Fibroblast of upper back skin (primary cell): ENCODE measurements at places on chromosomes 5 and 9.

GRCh38 chr5:912280-913091 lies 19.8 kb downstream of the TRIP13 start:
- peak; percentile 69 for DNase-seq

DNA sequence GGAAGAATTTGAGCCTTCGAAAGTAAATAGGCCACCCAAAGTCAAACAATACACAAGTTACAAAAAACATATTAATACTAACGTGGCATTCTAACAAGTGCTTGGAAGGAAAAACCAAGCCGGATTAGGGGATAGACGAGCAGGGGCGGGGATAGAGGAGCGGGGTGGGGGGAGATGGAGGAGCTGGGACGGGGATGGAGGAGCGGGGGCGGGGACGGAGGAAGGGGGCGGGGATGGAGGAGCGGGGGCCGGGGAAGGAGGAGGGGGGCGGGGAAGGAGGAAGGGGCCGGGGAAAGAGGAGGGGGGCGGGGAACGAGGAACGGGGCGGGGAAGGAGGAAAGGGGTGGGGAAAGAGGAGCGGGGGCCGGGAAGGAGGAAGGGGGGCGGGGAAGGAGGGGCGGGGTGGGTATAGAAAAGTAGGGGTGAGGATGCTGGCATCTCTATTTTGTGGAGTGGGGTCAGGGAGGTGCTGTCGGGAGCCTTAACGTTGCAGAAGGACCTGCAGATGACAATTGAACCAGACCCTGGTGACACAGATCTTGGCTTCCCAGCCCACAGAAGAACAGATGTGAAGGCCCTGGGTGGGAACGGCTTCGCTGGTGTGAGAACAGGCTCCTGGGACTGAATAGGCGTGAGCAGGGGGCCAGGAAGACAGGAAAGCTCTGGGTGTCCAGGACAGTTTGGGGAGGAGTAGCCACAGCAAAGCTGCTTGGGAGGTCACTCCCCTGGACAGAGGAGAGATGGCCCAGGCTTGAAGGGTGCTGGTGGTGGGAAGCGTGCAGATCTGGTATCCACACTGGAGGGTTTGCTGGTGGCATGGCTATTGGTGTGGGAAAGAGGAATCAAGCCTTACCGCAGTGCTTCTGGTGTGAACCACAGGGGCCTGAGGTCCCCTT lies 233.3 kb upstream of the DAP start:
- DNase-seq, result no peak

- DNase-seq, result no peak
Measured at GRCh38 chr5:7894860-7895259, 25.9 kb downstream of the MTRR start.

- peak; percentile 76 for DNase-seq
Measured at GRCh38 chr9:6055216-6055615, 39.8 kb upstream of the RANBP6 start.

GRCh38 chr9:4423207-4423610 lies 67.1 kb upstream of the SLC1A1 start:
- no peak for DNase-seq

DNA sequence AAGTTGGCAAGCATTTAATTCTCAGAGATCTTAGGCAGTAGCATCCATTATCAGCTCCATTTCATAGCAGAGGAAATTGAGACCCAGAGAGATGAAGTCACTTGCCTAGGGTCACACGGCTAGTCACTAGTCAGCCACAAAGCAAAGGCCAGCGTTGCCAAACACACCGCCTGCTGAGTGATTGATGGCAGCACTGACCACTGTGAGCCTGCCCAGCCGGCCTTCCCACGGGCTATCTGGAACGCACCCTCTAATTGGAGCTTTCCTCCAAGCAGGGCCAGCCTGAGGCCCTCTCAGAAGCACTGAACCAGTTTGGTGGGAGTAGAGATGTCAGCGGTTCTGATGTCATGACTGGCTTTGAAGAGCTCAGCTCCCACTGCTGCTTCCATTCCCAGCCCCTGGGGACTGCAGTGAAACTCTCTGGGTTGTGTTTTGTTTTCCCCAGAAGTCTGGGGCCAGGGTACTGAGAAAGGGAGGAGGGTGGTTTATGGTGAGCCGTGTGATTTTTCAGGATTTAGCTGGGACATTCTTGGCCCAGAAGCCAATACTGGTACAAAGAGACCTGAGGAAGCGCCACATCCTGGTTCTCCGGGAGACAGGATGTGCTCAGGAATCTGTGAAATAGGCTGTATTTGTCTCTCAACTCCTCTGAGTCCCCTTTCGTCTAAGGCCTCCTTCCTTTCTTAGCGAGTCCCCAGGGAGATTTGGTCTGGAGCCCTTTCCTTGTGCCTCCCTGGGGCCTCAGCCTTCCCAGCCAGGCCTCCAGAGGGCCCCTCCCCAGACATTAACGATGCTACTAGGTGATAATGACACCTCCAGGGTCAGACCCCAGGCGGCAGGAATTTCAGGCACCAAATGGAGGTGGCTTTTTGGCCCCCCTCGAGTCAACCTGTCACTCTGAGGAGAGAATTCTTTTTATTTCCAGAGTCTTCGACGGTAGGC lies 44.5 kb downstream of the SPRY4 start:
- peak; percentile 22 for DNase-seq

GRCh38 chr5:72353046-72353445 lies 32.9 kb downstream of the PTCD2 start:
- peak; percentile 64 for DNase-seq

- peak; percentile 75 for DNase-seq
Measured at GRCh38 chr5:103224118-103224893, 34.3 kb upstream of the MACIR start.

DNA sequence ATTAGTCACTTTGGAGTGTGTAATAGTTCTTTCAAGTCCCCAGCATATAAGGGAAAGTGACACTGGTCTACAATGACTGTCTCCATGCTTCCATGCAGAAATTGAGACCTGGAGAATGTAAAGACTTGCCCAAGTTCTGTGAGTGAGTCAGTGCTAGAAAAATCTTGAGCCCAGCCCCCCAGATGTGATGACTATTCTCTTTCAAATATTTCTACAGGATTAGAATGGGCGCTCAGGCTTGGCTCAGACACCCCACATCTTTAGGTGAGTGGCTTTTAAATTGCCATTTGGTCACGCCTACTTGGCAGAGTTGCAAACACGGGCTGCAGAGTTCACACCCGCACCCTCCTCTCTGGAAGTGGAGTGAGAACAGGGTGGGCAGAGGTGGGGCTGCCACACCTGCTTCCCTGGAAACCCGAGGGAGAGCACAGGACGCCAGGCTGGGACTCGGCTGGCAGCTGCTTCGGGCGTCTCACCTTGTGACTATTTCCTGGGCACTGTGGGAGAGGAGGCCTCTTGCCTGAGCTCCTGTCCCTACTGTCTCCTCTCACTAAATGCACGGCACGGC lies 37.6 kb downstream of the ROPN1L start:
- DNase-seq, result peak; percentile 89

GRCh38 chr5:38783011-38783561 lies 62.7 kb upstream of the OSMR start:
- peak; percentile 97 for DNase-seq

GRCh38 chr9:98905015-98905414 lies 38.7 kb upstream of the COL15A1 start:
- DNase-seq, result no peak

- peak; percentile 81 for DNase-seq
Measured at GRCh38 chr5:36605241-36605640, 1.2 kb upstream of the SLC1A3 start.

DNA sequence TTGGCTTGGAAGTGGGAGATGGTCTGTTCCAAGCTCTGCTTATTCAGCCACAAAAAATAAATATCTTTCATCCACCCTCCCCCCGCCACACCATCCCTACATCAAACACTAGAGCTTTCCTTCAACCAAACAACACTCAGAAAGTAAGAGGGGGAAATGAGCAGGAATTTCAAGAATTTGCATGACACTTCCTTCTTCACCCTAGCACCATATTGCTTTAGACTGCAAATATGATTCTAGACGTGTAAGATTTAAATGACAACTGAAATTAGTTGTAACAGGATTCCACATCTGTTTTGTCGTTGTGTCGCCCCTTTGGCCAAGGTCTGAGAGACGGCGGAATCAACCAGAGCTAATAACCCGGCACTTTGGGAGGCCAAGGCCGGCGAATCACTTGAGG lies 88.5 kb downstream of the NDFIP1 start:
- peak; percentile 45 for DNase-seq

DNA sequence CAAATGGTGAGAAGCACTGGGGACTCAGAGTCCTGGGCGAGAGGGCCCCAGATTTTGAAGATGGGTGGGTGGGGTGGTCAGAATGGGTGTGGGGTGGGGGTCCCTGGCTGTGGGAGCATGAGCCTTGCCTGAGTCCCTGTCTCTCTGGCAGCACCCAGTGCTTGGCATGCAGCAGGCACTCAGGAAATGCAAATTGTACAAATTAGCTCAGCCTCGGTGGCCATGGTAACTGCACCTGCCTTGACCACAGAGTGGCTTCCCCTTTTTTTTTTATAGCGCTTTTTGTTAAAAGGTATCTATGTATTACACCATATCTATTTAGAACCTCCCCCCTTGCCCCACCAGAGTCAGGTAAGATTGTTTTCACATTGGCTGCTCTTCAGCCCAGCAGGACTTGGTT lies 19.2 kb upstream of the PITX1 start:
- DNase-seq, result no peak

DNA sequence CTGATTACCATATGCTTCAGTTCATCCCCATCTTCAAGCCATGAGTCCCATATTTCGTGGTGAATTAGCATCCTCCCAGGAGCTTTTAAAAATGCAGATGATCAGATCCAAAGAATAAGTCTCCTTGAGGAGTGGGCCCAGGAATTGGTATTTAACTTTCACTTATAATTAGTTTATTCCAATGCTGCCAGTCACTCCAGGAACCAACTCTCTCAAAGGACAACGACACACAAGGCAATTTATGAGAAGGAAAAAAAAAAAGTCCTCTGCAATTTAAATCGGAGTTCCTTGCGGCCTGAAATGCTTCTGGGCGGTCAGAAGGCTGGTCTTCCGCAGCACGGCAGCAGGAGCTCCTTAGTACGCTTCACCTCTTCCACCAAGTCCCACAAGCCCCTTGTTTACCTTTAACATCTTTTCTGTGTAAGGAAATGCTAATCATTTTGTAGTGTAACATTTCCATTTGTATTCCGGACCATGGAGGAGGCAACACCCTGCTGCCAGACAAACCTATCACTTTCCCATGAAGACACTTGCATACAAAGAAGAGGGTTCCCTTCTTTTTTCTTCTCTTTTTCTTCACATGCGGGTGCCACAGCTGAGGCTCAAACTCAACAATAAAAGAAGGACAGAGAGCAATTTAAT lies 16.3 kb upstream of the KCNV2 start:
- no peak for DNase-seq

GRCh38 chr9:36100532-36100931 lies 36.0 kb upstream of the GLIPR2 start:
- peak; percentile 96 for DNase-seq

GRCh38 chr5:176687881-176688280 lies 40.6 kb downstream of the TSPAN17 start:
- DNase-seq, result no peak
